ENCODE measurements at places on chromosomes 2 and 18.
A peak's percentile ranks its signal among the peaks of the same experiment; 100 is the strongest.

DNA sequence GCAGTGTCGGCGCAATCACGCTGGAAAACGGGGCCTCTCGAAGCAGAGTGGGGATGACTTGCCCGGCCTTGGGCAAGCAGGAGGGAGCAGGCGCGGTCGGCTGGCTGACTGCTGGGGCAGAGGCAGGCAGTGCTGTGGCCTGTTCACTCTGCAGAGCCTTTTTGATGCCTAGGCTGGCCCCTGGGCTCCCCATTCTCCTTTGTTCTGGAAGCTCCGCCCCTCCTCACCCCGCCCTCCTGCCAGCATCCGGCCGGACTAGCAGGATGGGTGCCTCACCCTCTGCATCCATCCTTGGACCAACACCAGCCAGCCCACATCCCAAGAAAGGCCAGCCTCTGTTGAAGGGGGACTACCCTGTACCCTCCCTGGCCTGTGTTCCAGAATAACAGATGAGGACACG lies at the start of gene ASPRV1:
TSS of gene ASPRV1 (minus strand) at position 136 of the 400 bp plus-strand sequence. CDS start 195 bp downstream, outside the sequence.
- DNase-seq, result no peak

- DNase-seq, result no peak
Observed at GRCh38 chr2:27105981-27106380, 12.9 kb downstream of the CGREF1 start.

DNA sequence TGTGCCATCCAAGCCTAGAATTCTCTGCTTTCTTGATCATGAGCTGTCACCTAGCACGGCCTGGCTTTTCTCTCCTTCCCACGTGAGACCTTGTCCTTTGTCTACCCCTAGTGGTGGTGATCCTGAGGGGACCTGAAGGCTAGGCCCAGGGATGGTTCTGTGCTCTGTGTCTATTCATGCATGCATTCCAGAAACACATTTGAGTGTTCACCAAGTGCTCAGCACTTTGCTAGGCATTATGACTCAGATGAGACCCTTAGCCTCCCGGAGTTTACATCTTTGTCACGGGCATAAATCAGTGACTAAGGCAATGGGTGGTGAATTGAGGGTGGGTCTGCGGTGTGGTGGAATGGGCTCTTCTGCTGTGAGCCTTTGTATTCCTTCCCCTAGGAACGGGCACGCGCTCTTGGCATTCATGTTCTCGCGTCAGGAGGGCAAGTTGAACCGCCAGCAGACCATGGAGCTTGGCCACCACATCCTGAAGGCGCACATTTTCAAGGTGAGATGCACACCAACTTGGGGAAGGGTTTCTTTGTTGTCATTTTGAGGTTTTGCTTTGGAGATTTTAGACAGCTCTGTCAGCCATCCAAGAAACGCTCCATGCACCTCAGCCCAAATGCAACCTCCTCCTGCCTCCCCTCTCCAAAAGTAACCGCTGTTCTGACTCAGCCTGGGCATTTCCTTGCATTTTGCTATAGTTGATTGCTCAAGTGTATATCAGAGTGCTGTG lies 100.9 kb downstream of the WDSUB1 start:
- no peak for DNase-seq

DNA sequence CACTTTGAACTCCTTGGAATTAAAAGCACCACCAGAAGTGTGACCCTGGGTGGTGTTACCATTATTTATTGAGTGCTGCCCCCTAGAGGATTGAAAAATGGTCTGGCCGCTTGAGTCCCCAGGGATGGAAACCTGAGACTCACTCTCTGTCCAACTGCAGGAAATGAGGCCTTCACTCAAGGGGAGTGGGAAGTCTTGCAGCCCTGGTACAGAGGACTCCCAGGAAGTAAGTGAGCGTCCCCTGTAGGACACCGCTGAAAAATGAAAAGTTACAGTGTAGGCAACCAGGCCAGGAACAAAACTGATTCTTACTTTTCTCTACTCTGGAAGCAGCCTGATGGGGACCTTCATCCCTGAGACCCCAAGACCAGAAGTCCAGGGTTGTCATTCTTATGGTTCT lies 2.2 kb upstream of the NRP2 start:
- peak; percentile 88 for DNase-seq

DNA sequence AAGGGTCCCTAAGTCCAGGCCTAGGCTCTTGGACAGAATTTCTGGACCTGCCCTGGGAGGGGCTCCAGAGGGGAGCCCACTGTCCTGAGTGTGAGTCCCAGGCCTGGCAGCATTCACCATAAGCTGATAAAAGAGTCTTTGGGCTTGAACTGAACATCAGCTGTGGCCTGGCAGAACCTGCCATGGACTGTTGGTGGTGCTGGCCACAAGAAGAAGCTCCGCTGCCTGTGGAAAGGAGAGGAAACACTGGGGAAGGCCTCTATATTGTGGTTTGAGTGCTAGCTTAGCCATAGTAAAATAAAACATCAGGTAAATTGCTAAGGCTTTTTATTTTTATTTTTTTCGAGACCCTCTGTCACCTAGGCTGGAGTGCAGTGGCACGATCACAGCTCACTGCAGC lies 20.9 kb upstream of the BAZ2B start:
- no peak for DNase-seq

- no peak for DNase-seq
Observed at GRCh38 chr2:99988599-99988998, 153.8 kb downstream of the AFF3 start.

GRCh38 chr2:233449921-233450863 lies 95.9 kb downstream of the DGKD start:
- DNase-seq, result no peak

GRCh38 chr2:180191432-180192124 lies 184.5 kb upstream of the CWC22 start:
- DNase-seq, result peak; percentile 48

- DNase-seq, result no peak
Observed at GRCh38 chr18:55264108-55264507, 304.8 kb upstream of the CCDC68 start.

- DNase-seq, result no peak
Observed at GRCh38 chr2:120108049-120108448, 95.2 kb downstream of the EPB41L5 start.

- no peak for DNase-seq
Observed at GRCh38 chr2:16818203-16818556, 152.5 kb upstream of the CYRIA start.

DNA sequence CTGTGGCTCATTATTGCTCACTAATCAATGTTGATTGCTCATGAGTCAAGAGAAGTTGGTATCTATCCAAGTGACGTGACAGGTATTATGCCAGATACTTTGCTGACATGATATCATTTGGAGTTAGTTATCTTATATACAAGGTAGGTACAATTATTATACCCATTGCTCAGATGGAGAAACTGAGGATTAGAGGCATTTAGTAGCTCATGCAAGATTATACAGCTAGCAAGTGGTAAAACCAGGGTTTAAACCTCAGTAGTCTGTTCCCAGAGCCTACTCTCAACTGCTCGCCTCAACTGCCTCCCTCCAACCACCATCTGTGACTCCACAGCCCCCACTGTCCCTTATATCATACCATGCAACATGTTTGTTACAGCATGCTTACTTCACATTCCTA lies 6.1 kb downstream of the FIGLA start:
- DNase-seq, result no peak

DNA sequence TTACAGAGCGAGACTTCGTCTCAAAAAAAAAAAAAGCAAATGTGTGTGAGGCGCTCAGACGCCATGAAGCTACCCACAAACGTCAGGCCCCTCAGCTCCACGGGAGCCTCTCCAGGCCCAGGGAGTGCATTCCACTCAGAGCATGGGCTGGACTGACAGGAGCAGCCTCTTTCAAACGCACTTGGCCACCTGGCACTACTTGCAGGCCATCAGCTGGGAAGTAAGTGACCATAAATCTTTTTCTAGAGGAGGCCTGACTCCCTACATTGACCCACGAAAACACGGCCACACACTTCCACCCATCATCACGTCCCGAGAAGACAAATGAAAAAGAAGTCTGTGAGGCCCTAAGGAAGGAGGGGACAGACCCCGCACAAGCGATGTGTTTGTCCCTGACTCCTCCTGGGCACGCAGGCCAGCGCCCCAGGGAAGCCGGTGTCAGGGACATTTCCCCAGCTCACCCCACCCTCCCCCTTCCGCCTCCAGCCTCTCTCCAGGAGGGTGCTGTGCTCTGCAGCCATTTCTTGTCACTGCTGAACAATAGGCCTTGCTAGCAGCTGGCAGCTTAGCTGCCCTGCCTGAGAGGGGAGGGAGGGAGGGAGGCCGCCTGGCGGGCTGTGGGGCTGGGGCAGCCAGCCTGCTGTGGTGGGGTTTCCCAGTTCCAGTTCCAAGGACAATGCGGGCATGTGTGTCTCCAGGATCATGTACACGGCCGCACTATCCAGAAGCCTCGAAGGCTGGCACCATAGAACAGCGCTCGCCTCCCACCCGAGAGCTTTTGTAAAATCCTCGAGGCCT lies 26.6 kb downstream of the SERTAD2 start:
- DNase-seq, result no peak

GRCh38 chr18:24031318-24031717 lies 16.8 kb downstream of the TTC39C start:
- no peak for DNase-seq

GRCh38 chr2:110680709-110681108 lies 2.8 kb upstream of the BUB1 start:
- no peak for DNase-seq

DNA sequence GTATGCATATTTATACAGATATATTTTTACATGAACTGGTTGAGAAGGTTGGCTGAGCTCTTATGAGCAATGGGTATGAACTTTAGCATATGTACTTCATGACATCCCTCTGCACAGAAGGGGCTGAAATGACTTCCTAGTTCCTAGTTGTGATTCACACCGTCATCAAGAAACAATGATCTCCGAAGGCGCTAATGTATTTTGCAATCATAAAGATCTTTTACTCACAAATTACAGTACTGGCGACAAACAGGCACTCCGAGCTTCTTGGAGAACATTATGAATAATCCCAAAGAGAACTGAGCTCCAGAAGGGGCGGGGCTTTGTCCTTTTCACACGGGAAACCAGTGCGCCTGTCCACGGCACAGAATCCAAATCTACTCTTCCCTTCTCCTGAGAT lies 18.1 kb downstream of the BCL2 start:
- no peak for DNase-seq

- DNase-seq, result no peak
Observed at GRCh38 chr2:53945538-53945937, 25.3 kb downstream of the PSME4 start.

GRCh38 chr18:1965541-1965940 lies 605.8 kb downstream of the METTL4 start:
- peak; percentile 97 for DNase-seq

DNA sequence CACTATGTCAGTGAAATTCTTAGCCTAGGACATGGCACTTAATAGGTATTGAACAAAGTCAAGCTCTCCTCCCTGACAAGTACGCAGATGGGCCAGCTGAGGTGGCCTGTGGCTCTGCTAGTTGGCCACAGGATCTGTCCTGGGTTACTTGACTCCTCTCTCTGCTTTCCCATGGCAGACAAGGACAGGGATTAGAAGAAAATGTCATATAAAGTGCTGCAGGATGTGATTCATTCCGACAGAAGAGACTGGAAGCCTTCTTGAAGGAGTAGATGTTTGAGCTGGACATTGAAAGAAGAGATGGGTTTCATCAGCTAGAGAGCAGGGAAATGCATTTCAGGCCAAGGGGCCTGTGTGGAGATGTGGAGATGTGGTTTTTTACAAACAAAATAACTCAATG lies 46.7 kb downstream of the SMAD7 start:
- DNase-seq, result no peak

DNA sequence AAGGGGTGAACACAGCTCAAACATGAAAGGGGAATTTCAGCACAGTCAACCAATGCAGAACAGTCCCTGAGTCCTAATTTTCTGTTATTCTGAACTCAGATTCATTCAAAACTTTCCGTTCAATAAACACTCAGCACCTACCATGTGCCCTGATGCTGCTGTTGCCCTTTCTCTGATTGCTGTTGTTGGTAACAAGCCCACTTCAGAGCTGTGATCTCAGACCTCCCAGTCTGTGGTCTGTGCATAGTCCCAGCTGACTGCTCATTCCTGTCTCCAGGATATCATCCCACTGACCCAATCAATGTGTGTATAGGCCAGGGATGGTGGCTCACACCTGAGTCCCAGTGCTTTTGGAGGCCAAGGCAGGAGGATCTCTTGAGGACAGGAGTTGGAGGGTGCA lies 82.7 kb upstream of the SLC35G4 start:
- DNase-seq, result no peak

DNA sequence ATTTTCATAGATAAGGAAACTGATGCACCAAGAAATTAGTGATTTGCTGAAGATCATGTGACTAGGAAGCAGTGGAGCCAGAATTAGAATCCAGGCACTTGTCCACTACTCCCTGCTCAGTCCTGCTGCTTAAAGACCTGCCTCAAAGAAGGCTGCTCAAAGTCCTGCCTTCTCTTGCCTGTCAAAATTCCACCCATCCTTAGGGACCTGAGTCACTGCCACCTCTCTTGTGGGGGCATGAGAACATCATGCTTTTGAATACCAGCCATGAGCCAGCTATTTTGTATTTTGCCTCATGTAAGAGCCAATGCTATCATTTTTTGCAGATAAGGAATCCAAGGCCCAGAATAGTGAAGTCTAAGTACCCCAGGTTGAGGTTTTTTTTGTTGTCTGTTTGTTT lies 47.1 kb downstream of the DDX1 start:
- no peak for DNase-seq

DNA sequence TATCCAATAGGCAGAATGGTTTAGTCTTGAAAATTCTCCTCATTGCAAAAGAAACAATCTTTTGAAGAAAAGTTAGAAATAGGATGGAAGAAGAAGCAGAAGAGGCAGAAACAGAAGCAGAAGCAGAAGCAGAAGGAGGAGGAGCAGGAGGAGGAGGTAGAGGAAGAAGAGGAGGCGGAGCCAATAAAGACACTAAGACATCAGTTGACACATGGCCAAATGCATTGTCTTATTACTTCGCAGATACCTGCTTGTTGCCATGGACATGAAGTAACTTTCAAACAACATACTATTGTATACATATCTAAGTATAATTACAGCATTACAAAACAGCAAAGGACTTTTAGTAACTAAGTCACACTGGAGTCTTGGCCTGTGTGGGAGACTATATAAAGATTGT lies 606.3 kb downstream of the METTL4 start:
- peak; percentile 57 for DNase-seq

- no peak for DNase-seq
Observed at GRCh38 chr2:241722896-241723454, 11.5 kb upstream of the D2HGDH start.

- DNase-seq, result peak; percentile 27
Observed at GRCh38 chr2:25201265-25201664, 32.9 kb upstream of the POMC start.

- no peak for DNase-seq
Observed at GRCh38 chr2:46547223-46548102, 68.1 kb downstream of the TMEM247 start.

DNA sequence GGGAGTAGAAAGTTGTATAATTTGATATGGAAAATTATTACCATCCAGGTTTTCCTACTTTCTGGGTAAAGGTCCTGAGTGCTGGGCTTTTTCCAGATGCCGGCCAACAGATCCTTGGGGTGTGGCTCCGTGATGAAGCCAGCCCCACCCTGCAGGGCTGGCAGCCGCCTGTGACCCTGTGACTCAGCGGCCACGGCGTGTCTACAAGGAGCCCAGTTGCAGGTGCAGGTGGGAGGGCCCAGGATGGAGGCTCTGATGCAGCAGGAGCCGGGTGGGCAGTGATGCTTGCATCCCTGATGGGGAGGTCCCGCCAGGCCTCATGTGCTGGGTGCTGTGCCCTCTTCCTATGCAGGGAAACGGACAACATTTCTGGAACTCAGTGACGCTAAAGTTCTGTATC lies 96.0 kb upstream of the ALKAL2 start:
- DNase-seq, result no peak

GRCh38 chr18:55582325-55582724 lies 5.7 kb downstream of the TCF4 start:
- peak; percentile 17 for DNase-seq

- no peak for DNase-seq
Observed at GRCh38 chr18:22164337-22165048, 4.9 kb upstream of the GATA6 start.
